Activated CD4-positive, alpha-beta memory T cell treated with anti-CD3 and anti-CD28 coated beads for 36 hours (primary cell): ENCODE measurements at places on chromosomes 3 and 15.
A peak's percentile ranks its signal among the peaks of the same experiment; 100 is the strongest.

DNA sequence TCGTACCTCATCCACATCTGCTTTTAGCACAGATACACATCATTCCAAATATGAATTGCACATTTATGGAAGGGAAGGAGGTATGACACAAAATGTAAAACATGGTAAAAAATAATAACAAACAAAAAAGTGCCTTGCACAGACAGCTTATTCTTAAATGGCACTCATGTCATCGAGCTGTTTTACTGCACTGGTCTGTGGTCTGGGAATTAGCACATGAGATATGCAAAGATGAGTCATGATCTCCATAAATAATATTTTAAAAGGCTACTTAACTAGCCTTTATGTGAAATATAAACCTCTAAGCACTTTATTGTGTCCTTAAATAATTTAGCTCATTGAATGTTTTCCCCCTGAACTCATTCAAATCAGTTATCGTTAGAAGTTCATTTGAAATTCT lies 142.2 kb upstream of the ZNF385D start:
- no peak for DNase-seq

GRCh38 chr3:12916159-12916558 lies 74.8 kb upstream of the RPL32 start:
- DNase-seq = peak; percentile 33

- no peak for DNase-seq
These were observed 871.9 kb upstream of the GBE1 start for GRCh38 chr3:82633319-82633718.

DNA sequence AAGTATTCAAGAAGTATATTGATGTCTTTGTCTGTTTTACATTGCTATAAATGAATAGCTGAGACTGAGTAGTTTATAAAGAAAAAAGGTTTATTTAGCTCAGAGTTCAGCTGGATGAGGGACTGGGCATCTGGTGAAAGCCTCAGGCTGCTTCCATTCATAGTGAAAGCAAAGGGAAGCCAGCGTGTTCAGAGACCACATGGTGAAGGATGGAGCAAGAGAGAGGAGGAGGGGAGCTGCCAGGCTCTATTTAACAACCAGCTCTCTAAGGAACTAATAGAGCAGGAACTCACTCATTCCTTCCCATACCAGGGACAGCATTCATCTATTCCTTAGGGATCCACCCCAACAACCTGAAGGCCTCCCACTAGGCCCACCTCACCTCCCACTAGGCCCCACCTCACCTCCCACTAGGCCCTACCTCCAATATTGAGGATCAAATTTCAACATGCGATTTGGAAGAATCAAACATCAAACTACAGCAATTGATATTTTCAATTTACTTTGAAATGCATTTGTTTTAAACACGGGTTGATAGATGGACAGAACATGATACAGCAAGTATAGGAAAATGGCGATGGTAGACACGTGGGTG lies 167.5 kb upstream of the HES1 start:
- no peak for DNase-seq

DNA sequence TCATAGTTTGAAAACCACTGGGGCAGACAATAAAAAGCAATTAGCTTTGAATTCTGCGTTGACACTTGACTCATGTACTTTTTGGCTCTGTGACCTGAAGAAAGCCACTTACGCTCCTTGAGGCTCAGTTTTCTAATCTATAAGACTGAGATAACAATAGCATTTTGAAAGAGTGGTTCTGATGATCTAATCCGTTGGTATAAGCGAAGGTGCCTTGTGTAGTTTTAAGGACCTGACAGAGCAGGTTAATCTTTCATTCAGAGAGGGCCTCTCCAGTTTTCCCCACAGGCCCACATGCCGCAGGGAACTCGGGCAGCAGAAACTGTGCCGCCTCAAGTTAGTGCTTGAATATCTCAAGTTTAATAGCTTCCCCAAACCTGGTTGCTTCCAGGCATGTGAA lies 306.0 kb upstream of the GBE1 start:
- no peak for DNase-seq

GRCh38 chr15:85865070-85865684 lies 70.5 kb upstream of the KLHL25 start:
- DNase-seq = peak; percentile 29

DNA sequence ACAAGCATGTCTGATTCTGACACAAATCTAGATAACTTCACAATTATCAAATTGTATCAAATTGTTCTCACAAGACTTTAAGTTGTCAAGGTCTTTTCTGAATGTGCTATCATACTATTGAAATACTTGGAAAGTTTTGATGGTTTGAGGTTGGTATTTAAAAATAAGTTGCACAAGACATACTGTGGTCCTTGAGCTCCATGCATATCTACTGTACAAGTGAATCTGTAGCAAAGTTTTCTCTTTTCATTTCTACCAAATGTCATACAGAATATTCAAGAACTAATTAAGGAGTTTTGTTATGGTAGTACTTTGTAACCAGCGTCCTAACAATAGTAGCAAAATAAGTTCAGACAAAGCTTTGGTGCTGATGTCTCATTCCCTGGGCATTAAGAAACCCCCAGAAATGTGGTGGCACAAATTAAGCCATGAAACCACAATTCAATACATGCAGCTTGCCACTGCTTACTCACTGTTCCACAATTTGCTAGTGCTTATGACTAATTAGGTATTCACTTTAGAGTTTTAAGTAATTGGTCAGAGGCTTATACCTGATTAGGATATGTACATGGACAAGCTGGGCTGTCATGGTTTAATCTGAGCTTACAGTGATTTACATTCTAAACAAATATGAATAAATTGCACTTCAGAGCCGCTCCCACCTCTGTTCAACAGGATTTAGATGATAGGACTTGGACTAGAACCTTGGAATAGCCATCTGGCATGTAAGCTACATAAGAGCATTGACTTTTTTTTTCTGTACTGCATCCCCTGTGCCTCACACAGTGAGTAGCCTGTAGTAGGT lies 8.8 kb downstream of the TBC1D23 start:
- peak; percentile 30 for DNase-seq

- no peak for DNase-seq
These were observed 28.6 kb downstream of the IL5RA start for GRCh38 chr3:3081381-3082233.

DNA sequence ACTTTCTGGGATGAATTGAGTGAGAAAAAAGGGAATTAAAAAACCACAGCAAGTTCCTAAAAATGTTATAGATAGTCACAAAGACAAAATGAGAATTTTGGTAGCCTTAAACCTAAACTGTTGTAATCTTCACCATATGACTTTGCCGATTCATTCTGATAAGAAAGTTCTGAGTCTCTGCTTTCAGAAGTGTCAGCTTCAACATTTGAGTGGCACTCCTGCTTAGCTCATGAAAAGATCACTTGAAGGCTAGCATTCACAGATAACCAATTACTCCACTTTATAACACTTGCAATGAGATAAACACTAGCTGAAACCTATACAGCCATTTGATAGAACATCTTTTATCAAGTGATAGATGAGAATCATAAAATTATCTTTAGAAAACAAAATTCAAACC lies 288.1 kb upstream of the POU1F1 start:
- DNase-seq = no peak

- DNase-seq = no peak
These were observed 153.4 kb upstream of the UMPS start for GRCh38 chr3:124576565-124577493.

- no peak for DNase-seq
These were observed 21.2 kb downstream of the RAD18 start for GRCh38 chr3:8942115-8942514.

DNA sequence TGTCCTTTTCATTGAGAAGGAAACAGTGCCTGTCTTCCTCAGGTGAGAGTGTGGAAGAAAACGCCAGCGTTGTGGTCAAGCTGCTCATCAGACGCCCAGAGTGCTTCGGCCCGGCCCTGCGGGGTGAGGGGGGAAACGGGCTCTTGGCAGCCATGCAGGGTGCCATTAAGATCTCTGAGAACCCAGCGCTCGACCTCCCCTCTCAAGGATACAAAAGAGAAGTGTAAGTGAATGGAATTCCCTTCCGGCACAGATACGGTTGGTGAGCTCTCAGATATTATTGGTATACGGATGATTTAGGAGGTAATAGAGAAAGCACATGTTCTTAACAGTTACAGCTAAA lies 245.7 kb upstream of the CHRM5 start:
- DNase-seq = no peak
